ENCODE measurements at places on chromosomes 1 and 21. TPM values are rescaled to one million over a fixed set of nuclear protein-coding genes. Genes with fewer than 3 reads are reported as not detected.

OR10Z1 gene
- not detected for total RNA-seq

NPR1 gene
- 11.7 TPM for total RNA-seq

UMODL1 gene
- not detected for total RNA-seq

ZYG11A gene
- total RNA-seq: 1.4 TPM

COL16A1 gene
- 0.86 TPM for total RNA-seq
